Immature natural killer cell (primary cell): ENCODE measurements at places on chromosomes 6 and 20. TPM values are rescaled to one million over a fixed set of nuclear protein-coding genes. Genes with fewer than 3 reads are reported as not detected.

Gene VNN1
- not detected for polyA plus RNA-seq

Gene THBD
- 0.26 TPM for polyA plus RNA-seq

Gene GCNT2
- polyA plus RNA-seq, result 0.64 TPM

Gene KIF25
- not detected for polyA plus RNA-seq

Gene C20orf141
- not detected for polyA plus RNA-seq

Gene TMEM217
- 0.32 TPM for polyA plus RNA-seq
